ENCODE measurements at places on chromosomes 5 and 9. TPM values are rescaled to one million over a fixed set of nuclear protein-coding genes. Genes with fewer than 3 reads are reported as not detected.

- no peak for DNase-seq
Observed at GRCh38 chr5:132419502-132420468, 50.3 kb downstream of the SLC22A5 start.

DNA sequence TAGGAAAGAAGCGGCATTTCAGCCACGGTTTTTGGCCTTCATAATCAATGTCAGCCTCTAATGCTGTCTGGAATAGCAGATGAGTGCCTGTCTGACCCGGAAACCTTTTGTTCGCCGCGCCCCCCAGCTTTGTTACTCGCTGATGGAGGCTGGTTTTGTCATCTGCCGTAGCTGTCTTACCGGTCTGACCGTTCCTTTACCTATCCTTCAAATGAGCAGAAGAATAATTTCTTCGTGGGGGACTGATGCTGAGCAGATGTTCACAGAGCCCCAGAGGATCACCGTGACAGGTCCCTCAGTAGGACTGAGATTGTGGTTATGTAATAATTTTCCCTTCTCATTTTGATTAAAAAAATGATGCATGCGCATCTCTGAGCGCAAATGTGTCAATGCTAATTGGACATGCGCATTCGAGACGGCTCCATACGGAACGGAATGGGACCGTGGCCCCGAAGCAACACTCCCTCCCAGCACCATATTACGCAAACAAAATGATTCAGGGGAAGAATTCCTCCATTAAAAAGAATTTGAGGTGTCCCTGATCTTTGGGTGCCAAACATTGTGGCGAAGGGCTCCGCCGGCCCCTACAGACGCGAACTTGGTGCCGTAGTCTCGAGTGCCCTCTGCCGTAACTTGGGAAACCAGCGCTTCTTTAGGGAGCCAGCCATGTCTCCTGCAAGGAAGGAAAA, 27.6 kb downstream of the TLX3 start:
- peak; percentile 11 for DNase-seq

DNA sequence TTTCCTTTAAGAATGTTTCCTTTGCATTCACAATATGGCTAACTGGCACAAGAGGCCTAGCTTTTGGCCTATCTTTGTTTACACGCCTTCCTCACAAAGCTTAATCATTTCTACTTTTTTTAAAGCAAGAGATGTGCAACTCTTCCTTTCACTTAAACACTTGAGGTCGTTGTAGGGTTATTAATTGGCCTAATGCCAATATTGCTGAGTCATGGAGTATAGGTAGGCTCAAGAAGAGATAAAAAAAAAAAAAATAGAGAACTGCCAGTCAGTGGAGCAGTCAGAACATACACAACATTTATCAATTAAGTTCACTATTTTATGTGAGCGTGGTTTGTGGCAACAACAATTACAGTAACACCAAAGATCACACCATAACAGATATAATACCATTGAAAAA, 5.9 kb downstream of the FKBP15 start:
- no peak for DNase-seq

DNA sequence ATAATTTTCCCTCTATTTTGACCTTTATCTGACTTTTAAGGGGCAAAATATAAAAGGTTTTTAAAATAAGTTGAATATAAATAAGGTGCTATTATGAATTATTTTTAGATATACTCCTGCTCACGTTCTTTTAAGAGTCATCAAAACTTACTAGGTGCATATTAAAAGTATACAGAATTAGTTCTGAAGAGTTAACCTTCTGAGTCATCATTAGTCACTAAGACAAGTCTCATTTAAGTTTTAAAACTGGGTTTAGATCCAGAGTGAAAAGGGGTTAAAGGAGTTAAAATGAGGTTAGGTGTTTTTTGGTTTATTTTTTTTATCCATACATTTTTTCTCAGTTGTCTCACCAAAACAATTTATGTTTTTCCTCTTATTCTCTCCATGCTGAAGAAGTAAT, 41.7 kb downstream of the SMIM15 start:
- DNase-seq: no peak

GRCh38 chr5:84524491-84524890, 139.8 kb upstream of the EDIL3 start:
- no peak for DNase-seq

DNA sequence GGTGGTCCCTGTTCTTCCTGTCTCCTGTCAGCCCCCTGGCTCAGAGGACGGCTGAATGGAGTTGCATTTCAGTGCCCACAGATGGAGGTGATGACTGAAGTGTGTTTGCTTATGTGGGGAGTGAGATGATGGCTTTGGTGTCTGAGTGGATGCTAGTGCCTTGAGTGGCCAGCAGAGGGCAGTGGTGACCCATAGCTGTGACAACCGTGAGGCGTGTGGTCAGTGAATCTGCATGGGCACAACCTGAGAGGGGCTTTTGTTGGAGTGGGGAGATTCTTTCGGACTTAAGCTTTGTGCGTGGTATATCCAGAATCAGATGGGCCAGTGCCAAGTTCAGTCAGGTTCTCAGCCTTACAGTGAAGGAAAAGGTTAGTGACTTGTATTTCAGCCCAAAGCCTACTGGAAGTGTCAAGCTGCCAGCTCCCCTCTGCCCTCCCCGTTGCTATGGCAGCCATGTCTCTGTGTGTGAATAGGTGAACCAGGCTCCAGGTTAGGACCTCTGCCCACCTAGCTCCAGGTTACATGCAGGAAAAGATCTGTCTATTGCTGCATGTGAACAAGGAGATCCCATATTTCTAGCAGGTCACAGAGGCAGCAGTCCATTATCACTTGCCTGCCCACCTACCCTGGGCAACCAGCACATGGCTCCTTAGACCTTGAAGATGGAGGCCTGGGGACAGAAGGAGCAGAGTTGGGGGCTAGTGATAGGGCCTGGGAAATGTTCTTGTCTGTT, 14.7 kb upstream of the CXXC5 start:
- DNase-seq: no peak

GRCh38 chr5:125026867-125027731, 280.7 kb upstream of the ZNF608 start:
- no peak for DNase-seq

- DNase-seq: no peak
Observed at GRCh38 chr5:89342106-89342876, 459.3 kb upstream of the MEF2C start.

DNA sequence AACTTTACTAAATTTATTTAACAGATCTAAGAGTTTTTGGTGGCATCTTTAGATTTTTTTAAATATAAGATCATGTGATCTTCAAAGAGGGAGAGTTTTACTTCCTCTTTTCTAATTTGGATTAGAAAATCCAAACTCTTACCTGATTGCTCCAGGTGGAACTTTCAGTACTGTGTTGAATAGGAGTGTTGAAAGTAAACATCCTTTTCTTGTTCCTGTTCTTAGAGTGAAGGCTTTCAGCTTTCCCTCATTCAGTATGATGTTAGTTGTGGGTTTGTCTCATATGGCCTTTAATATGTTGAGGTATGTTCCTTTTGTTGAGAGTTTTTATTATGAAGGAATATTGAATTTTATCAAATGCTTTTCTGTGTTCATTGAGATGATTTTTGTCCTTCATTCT, 650.0 kb upstream of the SGCD start:
- no peak for DNase-seq

DNA sequence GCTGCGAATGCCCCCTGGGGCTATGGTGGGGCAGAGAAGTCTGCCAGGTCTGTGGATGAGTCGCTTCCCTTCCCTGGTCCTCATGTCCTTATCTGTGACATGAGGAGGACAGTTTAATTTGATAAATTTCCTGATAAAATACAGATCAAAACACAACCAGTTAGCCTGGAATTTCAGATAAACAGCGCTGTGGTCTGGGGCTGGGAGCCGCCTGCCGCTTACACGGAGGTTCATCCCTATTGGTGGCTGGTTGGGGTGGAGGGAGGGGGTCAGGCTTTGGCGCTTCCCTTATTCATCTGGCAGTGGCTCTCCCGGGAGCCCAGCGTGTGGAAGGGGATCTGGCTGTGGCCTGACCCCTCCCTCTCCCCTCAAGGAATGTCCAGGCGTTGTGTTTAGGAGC, 17.9 kb downstream of the CRB2 start:
- no peak for DNase-seq

DNA sequence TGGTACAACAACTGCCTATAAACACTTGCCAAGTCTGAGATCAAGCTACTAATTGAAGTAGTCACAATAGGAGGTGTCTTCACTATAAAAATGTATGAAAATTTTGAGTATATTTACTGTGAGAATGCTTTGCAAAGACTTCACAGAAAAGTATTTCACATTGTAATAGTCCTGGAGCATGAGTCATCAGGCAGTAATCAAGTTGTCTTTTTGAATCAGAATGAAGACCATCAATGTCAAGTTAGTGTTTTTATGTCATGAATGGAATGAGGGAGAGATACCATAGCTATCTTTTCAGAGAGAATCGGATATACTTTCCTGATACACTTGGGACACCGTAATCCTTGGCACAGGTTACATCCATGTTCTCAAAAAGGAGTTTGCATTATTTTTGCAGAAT, 466.9 kb upstream of the ARRDC3 start:
- no peak for DNase-seq

- no peak for DNase-seq
Observed at GRCh38 chr9:122095010-122095767, 2.1 kb upstream of the TTLL11 start.

DNA sequence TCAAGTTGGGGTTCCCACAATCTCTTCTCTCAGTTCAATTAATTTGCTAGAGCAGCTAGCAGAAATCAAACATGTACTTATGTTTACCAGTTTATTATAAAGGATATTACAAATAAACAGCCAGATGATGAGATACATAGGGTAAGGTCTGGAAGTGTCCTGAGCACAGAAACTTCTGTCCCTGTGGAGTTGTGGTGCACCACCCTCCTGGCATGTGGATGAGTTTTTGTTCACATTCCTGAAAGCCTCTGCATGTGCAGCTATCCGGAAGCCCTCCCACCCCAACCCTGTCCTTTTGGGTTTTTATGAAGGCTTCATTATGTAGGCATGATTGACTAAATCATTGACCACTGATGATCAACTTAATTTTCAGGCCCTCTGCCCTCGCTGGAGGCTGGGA, 791.2 kb upstream of the ZNF608 start:
- DNase-seq: no peak

- no peak for DNase-seq
Observed at GRCh38 chr9:112921549-112921948, 30.9 kb upstream of the SLC46A2 start.

- DNase-seq: no peak
Observed at GRCh38 chr9:86708918-86709835, 238.1 kb downstream of the GAS1 start.

DNA sequence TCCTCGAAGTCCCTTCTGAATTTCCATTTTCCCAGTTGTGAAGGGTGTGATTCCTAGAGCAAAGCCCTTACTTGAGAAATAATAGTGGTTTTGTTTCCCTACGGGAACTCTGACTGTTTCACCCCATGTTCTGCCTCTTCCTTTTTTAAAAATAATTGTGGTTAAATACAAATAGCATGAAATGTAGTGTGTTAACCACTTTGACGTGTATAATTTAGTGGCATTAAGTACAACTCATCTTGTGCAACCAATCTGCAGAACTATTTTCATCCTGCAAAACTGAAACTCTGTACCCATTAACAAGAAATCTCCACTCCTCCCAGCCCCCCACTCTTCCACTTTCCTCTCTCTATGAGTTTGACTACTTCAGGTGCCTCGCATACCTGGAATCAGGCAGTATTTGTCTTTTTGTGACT, 35.6 kb upstream of the HAND1 start:
- no peak for DNase-seq

DNA sequence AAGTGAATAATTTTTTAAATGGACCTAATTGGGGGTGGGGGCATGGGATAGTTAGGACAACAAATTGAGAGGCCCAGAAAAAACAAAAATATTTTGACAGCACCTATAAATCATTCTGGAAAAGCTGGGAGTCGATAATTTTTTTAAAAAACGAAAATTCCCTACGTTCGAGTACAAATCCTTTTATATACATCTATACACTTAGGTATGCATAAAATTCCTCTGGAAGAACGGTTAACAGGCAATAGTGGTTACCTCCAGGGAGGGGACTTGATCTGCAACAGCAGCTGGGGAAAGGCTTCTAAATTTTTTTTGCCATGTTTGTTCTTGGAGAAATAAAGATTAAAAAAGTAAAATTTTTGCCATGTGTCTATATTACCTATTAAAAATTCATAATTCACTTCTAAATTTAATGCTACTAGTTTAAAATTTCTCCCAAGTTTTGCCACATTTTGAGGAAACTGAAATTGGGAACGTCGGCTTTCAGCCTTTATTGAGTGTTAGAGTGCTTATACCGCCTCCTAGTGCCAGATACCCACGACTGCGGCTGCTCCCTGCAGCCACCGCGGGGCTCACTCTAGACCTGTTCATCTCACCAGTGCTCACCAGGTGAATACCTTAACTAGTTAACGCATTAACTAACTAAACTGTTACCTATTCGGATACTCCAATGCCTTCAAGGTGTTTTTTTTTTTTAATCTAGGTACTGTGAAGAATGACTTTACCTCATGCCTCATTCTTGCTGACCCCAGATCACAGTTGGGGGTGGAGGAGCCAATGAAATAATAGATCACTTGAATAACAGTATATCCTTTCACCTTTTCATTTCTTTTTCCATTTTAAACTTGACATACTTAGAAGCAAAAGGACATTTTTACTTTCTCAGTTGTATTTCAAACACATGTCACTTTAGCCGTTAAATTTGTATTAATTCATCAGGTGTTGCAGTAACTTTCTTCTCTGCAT, 1.8 kb upstream of the BHMT start:
- DNase-seq: no peak

DNA sequence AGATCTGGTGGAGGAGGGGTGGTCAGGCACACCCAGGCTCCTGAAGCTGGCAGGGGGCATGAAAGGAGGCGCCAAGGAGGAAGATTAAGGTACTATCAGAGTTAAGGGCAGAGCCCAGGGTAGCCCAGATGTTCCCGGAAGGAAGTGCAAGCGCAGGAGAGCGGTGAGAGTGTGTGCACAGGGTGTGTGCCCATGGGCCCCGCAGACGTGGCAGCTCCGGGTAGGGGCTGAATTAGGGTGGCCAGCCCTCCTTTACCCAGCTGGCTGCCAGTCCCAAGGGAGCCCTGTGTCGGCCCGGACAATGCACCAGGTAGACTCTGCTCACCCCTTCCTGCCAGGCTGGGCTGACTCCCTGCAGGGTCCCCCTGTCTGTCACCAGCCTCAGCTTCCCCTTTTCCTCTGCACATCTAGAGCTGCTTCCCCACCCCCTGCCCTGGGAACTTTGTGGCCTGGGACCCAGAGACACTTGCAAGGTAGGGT, at the start of gene SMIM33:
Gene SMIM33, plus strand, starts transcription at position 184 of the 480 bp plus-strand sequence. Its CDS starts 118 bp downstream, at position 302.
- DNase-seq: no peak

- DNase-seq: no peak
Observed at GRCh38 chr9:77756449-77756848, 108.3 kb upstream of the GNA14 start.

Gene HSPB3
- polyA plus RNA-seq: 122 TPM

Gene GRM6
- 0.81 TPM for polyA plus RNA-seq

Gene INSL4
- not detected for polyA plus RNA-seq

Gene OLFM1
- polyA plus RNA-seq: 2.7 TPM

Gene RAI14
- polyA plus RNA-seq: 19.7 TPM

Gene IL17B
- 316 TPM for polyA plus RNA-seq

Gene SNCAIP
- polyA plus RNA-seq: 8.8 TPM

Gene PCDHB7
- 1.9 TPM for polyA plus RNA-seq

Gene SLC36A3
- not detected for polyA plus RNA-seq

Gene FBP2
- 91.5 TPM for polyA plus RNA-seq

Gene NME5
- polyA plus RNA-seq: 0.85 TPM

Gene OR1J2
- not detected for polyA plus RNA-seq

Gene INSL6
- 0.63 TPM for polyA plus RNA-seq

Gene SPATA31E1
- polyA plus RNA-seq: not detected

Gene WDR38
- polyA plus RNA-seq: 0.11 TPM

Gene LHX3
- not detected for polyA plus RNA-seq
